CD4-positive, alpha-beta T cell treated with Interleukin-10 for 1 hour (primary cell): ENCODE measurements at places on chromosomes 6 and 20.
A peak's percentile ranks its signal among the peaks of the same experiment; 100 is the strongest.

DNA sequence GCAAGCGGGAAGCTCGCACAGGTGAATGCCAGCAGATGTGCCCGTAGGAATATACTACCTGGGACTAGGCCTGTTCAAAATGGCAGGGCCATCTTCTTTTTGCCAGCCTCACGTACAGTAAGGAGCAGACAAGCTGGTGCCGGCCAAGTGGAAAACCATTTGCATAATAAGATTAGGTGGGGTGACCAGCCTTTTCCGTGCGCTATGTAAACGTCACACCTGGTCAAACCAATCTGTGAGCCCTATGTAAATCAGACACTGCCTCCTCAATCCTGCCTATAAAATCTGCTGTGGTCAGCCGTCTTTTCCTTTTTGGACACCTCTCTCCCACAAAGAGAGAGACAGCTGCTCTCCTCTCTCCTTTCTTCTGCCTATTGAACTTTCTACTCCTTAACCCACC lies 60.8 kb upstream of the TMEM30A start:
- DNase-seq, result no peak

DNA sequence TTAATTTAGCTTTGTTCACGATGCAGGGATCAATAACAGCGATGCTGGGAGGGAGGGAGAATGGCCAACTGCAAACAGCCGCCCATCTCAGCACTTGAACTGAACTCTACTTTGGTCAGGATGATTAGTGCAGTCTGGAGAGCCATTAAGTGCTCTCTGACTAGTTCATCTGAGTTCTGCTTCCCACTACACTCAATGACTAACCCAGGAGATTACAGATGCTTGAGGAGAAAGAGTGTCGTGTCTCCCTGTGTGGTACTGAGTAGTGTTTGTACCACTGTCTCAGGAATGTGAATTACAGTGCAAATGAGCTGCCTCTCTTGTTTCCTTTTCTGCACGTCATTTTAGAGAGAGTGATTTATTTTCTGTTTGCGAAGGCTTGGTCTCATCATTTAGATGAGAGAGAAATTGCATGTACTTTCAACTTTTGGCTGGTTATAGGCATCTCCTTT lies 23.5 kb downstream of the CARMIL1 start:
- DNase-seq, result no peak

GRCh38 chr6:28648878-28649375 lies 123.2 kb downstream of the GPX5 start:
- DNase-seq, result no peak

DNA sequence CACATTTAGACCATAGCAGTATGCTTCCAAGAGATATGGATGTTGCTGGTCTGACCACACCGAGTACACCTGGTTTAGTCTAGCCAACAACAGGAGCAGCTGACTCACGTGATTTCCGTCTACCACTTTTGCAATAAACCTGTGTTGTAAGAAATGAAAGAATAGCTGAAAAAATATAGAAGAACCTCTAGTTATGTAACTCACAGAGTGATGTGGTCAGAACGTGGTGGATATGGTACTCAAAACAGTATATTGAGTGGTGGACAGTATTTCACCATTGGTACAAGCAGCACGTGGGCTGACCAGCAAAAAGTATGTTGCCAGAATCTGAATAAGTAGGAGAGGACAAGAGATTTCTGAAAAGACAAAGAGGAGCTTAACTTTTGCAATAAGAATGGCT lies 226.9 kb downstream of the TBC1D7 start:
- DNase-seq, result no peak

- DNase-seq, result peak; percentile 39
Measured at GRCh38 chr6:26363882-26364701, 906 bp upstream of the BTN3A2 start.

GRCh38 chr6:99393366-99393697 lies 663 bp downstream of the COQ3 start:
- DNase-seq, result no peak

DNA sequence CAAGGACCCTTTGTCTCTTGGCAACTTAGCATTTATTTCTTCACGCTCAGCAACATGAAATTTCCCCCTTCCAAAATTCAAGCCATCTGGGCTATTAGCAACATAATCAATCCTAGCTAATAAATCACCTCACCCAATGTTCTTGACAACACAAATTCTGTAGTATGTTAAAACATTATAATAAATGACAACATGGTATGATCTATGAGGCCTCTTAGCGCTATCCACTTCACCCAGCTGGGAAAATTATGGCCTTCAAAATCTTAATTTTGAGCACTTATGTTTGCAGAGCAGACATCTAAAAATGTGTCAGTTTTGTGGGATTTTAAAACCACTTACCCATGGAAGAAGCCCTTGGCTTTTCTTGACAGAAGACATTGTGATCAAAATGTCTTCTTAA lies 181.9 kb downstream of the HDGFL1 start:
- DNase-seq, result no peak
